ENCODE measurements at places on chromosomes 4 and X.

- no peak for DNase-seq
Observed at GRCh38 chrX:19563746-19564145, 48.4 kb upstream of the MAP3K15 start.

GRCh38 chr4:118175506-118175905 is 141.2 kb downstream of the NDST3 start:
- DNase-seq, result no peak

- DNase-seq, result no peak
Observed at GRCh38 chrX:29422034-29422433, 793.3 kb upstream of the MAGEB2 start.

GRCh38 chr4:72779241-72779640 is 210.2 kb upstream of the ADAMTS3 start:
- DNase-seq, result no peak

DNA sequence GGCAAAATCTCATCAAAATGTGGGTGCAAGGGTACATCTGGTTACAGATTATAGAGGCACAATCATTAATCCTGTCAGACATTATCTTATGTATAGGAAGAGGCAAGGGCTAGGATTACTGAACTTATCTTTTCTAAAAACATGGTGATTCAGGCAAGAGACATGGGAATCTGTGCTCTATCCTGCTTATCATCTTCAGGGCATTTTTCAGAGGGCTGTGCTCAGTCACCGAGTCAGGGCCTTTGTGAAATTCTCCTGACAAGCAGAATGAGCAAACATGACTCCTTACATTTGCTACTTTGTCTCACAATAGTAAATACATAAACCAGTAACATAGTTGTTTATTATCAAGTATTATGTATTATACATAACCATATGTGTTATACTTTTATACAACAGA is 84.2 kb upstream of the KCTD8 start:
- no peak for DNase-seq

DNA sequence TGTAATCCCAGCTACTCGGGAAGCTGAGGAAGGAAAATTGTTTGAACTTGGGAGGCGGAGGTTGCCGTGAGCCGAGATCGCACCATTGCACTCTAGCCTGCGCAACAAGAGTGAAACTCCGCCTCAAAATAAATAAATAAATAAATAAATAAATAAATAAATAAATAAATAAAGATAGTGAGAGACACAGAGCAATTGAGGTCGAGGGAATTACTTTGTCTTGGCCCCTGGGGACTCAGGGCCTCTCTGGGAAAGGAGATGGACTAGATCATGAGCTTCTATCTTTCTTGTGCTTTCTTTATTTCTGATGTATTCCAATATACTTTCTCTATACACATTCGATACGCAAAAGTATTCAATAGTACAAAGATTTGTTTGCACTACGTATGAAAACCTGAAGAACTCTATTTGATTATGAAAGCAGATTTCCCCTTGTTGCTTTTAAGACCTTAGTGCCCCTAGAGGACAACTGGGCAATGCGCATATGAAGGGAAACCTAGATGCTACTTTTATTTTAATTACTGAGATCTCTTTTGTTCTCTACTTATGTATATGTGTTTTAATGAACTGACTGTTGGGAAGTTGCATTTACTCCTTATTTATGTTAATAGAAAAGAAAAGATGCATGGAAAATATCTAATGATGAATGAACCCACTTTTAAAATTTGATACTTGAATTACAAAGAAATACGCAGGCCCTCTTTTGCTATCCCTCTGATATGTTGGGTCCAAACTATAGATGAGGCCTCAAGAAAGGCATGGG is 12.8 kb upstream of the ELOVL6 start:
- DNase-seq, result no peak

DNA sequence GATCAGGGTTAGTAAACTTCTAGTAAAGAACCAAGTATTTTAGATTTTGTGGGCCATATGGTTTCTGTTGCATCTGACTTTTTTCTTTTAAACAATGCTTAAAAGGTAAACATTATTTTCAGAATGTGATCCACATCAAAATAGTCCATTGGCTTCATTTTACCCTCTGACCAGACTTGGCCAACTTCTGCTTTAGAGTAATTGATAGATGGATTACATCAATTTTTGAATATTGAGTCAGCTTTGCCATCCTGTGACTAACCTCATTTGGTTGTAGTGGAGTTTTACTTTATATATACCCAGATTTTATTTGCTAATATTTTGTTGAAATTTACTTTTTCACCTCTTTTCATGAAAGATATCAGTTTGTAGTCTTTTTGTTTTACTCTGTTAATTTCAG is 559.8 kb downstream of the TLL1 start:
- no peak for DNase-seq

- DNase-seq, result no peak
Observed at GRCh38 chrX:24283127-24283794, 30.6 kb downstream of the SUPT20HL2 start.

DNA sequence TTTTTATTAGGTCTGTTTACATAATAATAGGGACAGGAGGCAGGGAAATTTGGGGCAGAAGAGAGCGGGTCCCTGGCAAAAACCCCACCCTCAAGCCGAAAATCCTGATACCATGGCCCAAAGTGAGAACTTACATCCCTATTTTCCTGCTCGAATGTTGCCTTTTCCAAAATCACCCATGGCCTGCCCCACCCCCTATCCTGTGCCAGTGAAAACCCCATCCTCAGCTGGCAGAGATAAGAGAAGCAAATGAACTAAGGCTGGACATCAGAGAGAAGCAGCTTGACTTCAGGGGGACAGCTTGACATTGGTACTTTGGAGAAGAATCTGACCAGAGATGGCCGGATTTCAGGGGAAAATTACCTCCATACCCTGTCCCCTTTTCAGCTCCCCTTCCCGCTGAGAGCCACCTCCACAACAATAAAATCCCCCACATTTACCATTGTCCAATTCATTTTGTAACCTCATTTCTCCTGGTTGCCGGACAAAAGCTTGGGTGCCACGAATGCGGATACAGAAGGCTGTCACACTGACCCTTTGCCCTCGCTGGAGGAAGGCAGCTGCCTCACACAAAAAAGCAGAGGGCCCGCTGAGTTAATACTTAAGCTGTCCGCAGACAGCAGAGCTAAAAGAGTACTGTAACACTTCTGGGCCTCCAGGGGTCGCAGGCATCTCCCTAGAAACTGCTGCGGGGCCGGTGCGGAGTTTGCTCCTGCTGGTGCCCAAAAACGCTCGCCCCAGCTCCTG is 196.2 kb downstream of the SNCA start:
- DNase-seq, result no peak

- no peak for DNase-seq
Observed at GRCh38 chrX:153327561-153327960, 6.0 kb upstream of the PNMA6F start.

DNA sequence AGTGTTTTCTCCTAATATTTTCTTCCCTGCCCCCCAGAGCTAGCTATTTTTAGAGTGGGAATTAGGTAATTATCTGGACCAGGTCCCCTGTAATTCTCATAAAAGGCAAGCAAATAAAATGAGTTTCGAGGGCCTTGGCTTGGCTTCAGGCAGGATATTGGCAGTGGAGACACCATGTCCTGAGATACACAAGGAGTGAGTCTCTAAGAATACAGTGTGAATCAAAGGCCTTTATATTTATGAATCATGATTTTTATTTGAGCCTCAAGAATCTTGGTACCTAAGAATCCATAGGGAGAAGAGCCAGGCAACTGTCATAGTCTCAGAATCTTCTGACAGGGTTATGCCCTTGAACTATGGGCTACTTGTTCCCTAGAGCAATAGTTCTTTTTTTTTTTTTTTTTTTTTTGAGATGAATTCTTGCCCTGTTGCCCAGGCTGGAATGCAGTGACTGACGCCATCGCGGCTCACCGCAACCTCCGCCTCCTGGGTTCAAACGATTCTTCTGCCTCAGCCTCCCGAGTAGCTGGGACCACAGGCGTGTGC is 205.4 kb downstream of the LDB2 start:
- no peak for DNase-seq

DNA sequence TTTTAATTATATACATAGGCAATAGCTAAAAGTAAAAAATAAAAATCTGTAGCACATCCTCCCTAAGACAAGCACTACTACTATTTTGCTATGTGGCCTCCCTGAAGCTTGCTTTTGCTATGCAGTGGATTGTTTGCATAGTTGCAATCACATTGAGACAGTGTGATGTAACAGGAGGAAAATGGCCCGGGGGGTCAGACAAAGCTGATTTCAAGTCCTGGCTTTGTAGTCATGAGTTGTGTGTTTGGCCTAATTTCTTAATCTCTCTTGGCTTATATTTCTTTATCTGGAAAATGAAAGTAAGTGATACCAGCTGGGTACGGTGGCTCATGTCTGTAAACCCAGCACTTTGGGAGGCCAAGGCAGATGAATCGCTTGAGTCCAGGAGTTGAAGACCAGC is 166.6 kb downstream of the LHFPL1 start:
- no peak for DNase-seq

DNA sequence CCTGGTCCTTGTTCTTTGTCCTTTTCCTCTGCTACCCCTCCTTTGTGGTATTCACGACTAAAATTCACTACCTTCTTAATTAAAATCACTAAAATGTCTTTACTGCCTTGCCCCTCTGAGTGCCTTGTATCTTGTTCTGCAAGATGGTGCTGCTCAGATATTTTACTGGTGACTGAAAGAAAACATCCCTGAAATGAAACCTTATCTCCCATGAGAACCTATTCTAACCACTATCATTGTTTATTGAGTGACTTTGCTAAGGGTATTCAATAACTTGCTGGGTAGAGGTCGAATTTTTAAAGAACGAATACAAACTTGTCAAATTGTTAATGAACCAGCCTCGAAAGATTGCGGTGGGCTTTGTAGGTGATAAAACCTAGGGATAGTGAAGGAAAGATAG is 52.8 kb downstream of the SPRY1 start:
- DNase-seq, result no peak

GRCh38 chr4:174252412-174252811 is 31.1 kb downstream of the FBXO8 start:
- DNase-seq, result no peak

DNA sequence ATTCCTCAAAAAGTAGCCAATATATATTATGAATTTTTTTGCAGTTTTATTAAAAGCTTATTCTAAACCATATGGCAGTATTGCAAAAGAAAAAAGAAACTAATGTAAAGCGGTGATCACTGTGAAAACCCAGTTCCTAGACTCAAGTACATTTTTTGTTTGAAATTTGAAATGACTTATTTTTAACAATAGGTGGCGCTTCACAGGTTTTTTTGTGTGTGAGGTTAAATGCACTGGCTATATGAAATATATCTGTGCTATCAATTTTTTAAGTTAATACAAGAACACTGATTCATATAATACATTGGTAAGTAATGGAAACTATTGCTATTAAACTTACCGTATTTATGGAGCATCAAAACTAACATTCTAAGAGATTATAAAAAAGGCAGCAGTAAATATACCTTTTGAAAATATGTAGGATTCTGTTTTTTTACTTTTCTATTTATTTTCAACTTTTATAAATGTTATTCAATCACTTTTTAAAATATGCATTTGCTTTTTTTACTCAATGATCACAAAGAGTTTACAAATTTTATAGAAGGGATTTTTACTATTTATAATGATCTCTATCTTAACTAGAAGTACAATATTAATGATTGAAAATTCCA is 5.6 kb upstream of the SPRY1 start:
- DNase-seq, result no peak

DNA sequence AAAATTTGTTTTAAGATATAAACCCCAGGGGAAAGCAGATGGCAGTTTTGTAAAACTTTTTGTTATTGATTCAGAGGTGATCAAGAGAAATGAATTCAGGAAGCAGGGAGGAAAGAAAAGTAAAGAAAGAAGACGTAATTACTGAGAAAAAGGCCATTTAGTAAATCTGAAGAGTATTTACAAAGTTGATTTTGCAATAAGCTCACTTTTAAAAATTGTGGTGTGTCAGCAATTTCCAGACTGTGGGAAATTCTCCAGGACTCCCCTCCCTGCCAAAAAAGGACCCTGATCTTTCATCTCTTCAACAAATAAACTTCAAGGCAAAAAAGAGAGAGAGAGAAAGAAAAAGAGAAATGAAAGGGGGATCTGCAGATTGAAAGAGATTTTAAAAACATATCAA is 36.6 kb downstream of the PCYT1B start:
- DNase-seq, result no peak

- DNase-seq, result no peak
Observed at GRCh38 chrX:150842198-150842685, 56.2 kb downstream of the CD99L2 start.

- DNase-seq, result peak; percentile 77
Observed at GRCh38 chrX:9291629-9292028, 173.2 kb upstream of the TBL1X start.

- DNase-seq, result no peak
Observed at GRCh38 chr4:7430368-7430964, 4.3 kb downstream of the PSAPL1 start.

DNA sequence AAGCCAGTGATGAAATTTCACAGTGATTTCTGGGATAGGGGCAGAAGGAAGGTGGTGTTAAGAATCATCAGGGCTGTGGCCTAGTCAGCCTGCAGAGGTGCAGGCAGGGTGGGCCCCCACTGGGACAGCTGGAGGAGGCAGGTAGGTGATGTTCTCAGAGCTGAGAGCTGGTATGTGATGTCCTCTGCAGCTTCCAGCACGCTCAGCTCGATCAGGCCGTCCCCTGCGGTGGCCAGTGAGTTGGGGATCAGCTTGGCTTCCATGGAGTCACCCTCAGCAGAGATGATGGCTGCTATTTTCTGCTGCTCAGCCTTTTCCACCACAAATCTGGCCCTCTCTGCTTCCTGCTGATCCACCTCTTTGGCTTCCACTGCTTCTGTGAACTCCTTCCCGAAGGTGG is 81.1 kb downstream of the IL1RAPL2 start:
- no peak for DNase-seq

GRCh38 chrX:11137543-11138139 is 26.5 kb downstream of the HCCS start:
- no peak for DNase-seq

DNA sequence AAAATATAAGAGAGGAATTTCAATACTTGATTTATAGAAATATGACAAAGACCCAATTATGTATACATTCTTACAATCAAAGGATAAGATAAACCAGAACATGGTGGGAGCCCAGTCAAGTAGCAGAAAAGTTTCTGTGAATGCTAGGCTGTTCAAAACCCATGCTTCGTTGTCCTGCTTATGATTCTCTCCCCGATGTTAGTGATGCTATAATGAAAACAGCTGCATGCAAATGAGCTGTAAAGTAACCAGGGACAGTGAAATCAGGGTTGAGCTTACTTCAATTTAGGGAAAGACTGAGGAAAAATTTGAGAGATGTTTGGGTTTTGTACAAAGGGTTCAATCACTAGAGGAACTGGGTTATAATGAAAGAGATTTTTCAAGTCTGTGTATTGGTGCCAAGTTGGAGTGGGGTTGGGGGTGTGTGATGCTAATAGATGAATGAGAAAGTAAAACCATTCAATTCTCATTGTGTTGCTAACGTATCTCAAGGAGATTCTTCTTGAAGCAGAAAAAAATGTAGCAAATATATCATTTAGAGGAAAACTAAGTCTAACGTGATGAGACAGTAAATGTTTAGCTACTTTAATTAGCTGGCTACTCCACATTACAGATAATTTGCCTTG is 59.3 kb upstream of the PPP1R2C start:
- no peak for DNase-seq

- no peak for DNase-seq
Observed at GRCh38 chrX:41984628-41985027, 61.3 kb upstream of the CASK start.

GRCh38 chr4:142365391-142365790 is 480.7 kb downstream of the INPP4B start:
- no peak for DNase-seq

GRCh38 chr4:96012687-96013086 is 172.8 kb downstream of the PDHA2 start:
- no peak for DNase-seq

- DNase-seq, result no peak
Observed at GRCh38 chr4:27000820-27001219, 140.2 kb downstream of the STIM2 start.
